Astrocyte (in vitro differentiated cells and primary cell): ENCODE measurements at places on chromosomes 5 and 9. TPM values are rescaled to one million over a fixed set of nuclear protein-coding genes. Genes with fewer than 3 reads are reported as not detected.

The CEL gene
- 2.3 and 3.4 TPM in 2 replicates for total RNA-seq

The CDH10 gene
- total RNA-seq, result 6.4 and 6.9 TPM in 2 replicates

The MTX3 gene
- total RNA-seq, result 13.8 and 14.0 TPM in 2 replicates

The RASEF gene
- 0.72 and 0.91 TPM in 2 replicates for total RNA-seq

The SCGB3A2 gene
- total RNA-seq, result 0.59 and 0.82 TPM in 2 replicates

- H3K4me3 ChIP-seq, result no peak overlapping the region
- peak; percentile 47 for DNase-seq
- peaks cover 15% of the 10 kb centered on the region for H3K4me1 ChIP-seq
- no peak overlapping the region for H3K27ac ChIP-seq
- no peaks in the 10 kb centered on the region for H3K27me3 ChIP-seq
These were observed 27.3 kb downstream of the FOXE1 start for GRCh38 chr9:97880336-97880735.

DNA sequence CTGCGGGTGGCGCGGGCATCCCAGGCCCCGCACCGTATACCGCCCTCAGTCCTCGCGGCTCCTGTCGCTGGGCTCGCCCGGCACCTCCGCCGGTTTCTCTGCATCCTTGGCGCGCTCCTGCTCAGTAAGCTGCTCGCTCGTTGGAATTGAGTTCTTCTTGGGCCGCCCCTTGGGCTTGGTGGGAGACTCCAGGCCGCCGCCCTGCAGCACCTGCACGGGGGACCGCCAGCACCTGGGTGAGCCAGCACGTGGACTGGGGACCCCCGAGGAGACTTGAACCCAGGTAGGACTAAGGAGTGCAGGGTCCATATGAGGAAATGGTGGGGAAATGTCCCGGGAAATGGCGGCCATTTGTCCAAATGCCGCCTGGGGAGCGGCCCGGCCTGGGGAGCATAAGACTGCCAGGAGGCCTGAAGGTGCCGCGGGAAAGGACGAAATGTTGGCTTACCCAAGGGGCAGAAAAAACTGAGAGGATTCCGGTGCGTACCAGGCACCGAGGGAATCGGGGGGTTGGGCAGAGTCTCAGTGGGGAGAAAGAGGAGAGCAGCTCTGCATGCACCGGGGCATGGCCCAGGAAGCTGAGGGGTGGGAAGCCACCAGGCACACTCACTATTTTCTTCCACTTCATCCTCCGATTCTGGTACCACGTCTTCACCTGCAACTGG lies 2.9 kb downstream of the BARX1 start:
- DNase-seq, result no peak
- peaks cover 90% of the 10 kb centered on the region for H3K27me3 ChIP-seq
- no peak overlapping the region for H3K27ac ChIP-seq
- H3K4me3 ChIP-seq, result no peak overlapping the region

GRCh38 chr5:142222225-142222865 lies 102.5 kb downstream of the SPRY4 start:
- peaks cover 6% of the 10 kb centered on the region for H3K4me1 ChIP-seq
- peaks cover 11% of the 10 kb centered on the region for H3K27me3 ChIP-seq
- no peak for DNase-seq
- H3K27ac ChIP-seq, result no peak overlapping the region
- no peaks in the 10 kb centered on the region for H3K36me3 ChIP-seq

- no peak overlapping the region for H3K27ac ChIP-seq
- no peaks in the 10 kb centered on the region for H3K27me3 ChIP-seq
- H3K4me3 ChIP-seq, result no peak overlapping the region
These were observed 389.4 kb downstream of the CDH9 start for GRCh38 chr5:26649000-26649399.

GRCh38 chr5:110338341-110339083 lies 388.0 kb downstream of the TMEM232 start:
- H3K27ac ChIP-seq, result no peak overlapping the region
- H3K36me3 ChIP-seq, result no peaks in the 10 kb centered on the region
- H3K4me1 ChIP-seq, result peaks cover 7% of the 10 kb centered on the region
- DNase-seq, result no peak
- no peak overlapping the region for H3K4me3 ChIP-seq
- no peaks in the 10 kb centered on the region for H3K27me3 ChIP-seq

GRCh38 chr9:111271047-111271446 lies 59.0 kb downstream of the OR2K2 start:
- no peak overlapping the region for H3K4me3 ChIP-seq
- no peaks in the 10 kb centered on the region for H3K36me3 ChIP-seq
- H3K27ac ChIP-seq, result no peak overlapping the region
- H3K27me3 ChIP-seq, result no peaks in the 10 kb centered on the region
- H3K4me1 ChIP-seq, result no peaks in the 10 kb centered on the region

DNA sequence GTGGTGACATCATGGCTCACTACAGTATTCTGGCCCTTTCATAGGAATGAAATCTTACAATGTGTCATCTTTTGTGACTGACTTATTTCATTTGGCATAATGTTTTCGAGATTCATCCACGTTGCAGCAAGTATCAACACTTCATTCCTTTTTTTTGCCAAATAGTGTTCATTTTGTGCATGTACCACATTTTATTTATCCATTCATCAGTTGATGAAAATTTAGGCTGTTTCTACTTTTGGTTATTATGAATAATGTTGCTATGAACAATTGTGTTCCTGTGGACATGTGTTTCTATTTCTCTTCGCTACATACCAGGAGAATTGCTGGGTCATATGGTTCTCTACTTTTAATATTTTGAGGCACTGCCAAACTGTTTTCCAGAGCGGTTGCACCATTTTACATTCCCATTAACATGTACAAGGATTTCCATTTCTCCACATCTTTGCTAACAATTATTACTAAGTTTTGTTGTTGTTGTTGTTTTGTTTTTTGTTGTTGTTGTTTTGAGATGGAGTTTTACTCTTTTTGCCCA lies 43.5 kb downstream of the RMI1 start:
- no peaks in the 10 kb centered on the region for H3K36me3 ChIP-seq
- H3K27me3 ChIP-seq, result no peaks in the 10 kb centered on the region
- no peak for DNase-seq
- H3K4me1 ChIP-seq, result no peaks in the 10 kb centered on the region

GRCh38 chr5:134209477-134210245 lies 16.2 kb downstream of the PPP2CA start:
- H3K36me3 ChIP-seq, result peaks cover 7% of the 10 kb centered on the region
- no peak for DNase-seq
- H3K4me1 ChIP-seq, result no peaks in the 10 kb centered on the region

GRCh38 chr5:107631805-107632362 lies 38.9 kb downstream of the EFNA5 start:
- no peaks in the 10 kb centered on the region for H3K36me3 ChIP-seq
- no peak for DNase-seq
- H3K27me3 ChIP-seq, result no peaks in the 10 kb centered on the region
- no peak overlapping the region for H3K4me3 ChIP-seq
